ENCODE measurements at places on chromosomes 16 and 17.

GRCh38 chr16:1054660-1055556 is 17.6 kb upstream of the SSTR5 start:
- DNase-seq = no peak

GRCh38 chr16:16021988-16022682 is 72.7 kb downstream of the ABCC1 start:
- no peak for DNase-seq

GRCh38 chr17:27381007-27381501 is 75.2 kb upstream of the KSR1 start:
- DNase-seq = no peak

DNA sequence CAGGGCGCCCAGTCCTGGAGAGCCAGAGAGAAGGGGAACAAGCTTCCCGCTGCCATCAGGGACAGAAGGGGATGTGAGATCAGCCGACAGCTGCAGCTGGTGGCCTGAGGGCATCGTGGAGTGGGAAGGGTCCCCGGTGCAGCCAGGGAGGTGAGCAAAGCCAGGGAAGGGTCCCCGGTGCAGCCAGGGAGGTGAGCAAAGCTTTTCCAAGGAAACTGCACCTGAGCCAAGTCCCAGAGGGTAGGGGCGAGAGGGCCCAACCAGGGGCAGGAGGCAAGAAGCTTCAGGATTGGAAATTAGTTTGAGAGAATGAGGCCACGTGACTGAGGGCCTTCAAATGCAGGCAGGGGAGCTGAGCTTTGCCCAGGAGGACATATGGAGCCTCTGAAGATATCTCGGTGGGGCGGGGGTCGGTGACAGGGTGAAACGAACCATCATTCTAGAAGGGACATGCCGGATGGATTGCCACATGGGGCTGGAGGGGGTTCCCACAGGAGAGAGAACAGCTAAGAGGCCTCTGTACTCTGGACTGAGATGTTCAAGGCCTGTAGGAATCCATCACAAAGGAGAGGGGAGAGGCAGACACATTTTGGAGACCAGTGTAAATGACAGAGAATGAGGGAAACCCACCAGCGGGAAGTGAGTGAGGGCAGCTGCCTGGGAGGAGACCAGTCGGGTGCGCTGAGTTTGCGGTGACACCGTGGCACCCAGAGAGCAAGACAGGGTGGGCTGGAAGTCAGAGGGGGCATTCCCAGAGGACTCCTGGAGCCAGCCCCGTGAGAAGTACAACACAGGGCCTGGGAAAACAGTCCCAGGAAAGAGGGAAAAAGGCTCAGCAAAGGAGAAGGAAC is 31.4 kb upstream of the RPH3AL start:
- no peak for DNase-seq

- DNase-seq = no peak
These were observed 44.9 kb upstream of the RASD1 start for GRCh38 chr17:17540935-17541639.

DNA sequence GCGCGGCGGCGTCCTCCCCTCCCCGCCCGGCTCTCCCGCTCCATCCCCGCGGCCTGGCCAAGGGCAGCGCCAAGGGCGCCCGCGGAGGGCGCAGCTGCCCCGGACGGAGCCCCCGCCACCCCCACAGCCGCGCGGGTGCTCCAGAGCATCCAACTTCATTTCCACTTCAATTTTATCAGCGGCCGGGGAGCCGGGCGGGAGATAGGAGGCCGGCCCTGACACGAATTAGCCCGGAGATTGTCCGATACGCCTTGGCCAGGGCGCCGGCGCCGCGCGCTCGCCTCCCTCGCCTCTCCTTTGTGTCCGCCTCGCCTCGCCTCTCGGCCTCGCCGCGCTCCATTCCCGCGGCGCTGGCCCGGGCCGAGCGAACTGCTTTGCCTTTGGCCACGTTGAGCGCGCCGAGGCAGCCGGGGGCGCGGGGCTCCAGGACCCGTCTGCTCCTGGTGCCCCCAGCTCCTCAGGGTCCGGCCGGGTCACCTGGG is 129.1 kb upstream of the LHX1 start:
- DNase-seq = no peak

- DNase-seq = no peak
These were observed 786.6 kb upstream of the SOX9 start for GRCh38 chr17:71334048-71334751.

DNA sequence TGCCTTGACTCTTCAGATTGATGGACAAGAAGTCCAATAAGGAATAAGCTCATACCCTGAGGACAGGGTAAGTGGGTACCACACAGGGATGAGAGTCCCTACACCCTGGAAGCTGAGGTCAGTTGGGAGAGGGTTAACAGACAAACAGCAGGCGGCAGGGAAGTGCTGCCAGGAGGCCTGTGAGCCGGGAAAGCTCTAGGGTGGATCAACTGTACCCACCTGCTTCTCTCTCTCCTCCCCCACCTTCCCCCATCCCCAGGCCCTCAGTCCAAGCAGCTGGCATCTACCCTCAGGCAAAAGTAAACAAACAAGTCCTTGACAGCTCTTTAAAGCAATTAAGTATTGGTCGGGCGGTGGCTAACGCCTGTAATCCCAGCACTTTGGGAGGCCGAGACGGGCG is 20.7 kb upstream of the MYLK3 start:
- no peak for DNase-seq

DNA sequence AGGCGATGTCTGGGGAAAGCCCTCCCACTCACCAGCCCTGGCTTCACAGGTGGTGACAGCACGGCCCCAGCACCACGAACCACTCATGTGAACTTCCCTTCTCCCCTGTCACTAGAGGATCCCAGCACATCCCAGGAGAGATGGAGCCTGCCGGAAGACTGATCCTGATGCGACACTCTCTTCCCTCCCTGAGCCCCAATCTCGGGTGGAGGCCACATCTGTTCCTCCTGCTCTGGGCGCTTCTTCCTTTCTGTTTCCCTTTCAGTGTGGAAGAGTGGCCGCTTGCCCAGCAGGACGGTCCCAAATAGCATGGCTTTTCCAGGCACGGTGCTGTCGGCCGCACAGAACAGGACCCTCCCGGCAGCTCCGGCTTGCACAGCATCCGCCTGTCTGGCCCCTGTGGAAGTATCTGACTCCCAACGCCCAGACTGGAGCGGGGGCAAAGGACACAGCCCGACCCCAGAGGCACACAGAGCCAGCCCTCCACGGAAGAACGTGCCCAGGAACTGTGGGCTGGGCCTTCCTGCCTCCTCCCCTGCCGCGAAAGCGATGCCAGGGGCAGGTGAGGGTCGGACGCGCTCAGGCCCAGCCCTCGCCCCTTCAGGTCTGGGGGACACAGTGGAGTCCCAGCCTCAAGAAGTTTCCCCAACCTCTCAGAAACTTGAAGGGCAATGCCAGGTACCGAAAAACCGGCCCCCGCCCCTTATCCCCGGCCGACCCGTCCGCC is 37.6 kb downstream of the CBFA2T3 start:
- no peak for DNase-seq

DNA sequence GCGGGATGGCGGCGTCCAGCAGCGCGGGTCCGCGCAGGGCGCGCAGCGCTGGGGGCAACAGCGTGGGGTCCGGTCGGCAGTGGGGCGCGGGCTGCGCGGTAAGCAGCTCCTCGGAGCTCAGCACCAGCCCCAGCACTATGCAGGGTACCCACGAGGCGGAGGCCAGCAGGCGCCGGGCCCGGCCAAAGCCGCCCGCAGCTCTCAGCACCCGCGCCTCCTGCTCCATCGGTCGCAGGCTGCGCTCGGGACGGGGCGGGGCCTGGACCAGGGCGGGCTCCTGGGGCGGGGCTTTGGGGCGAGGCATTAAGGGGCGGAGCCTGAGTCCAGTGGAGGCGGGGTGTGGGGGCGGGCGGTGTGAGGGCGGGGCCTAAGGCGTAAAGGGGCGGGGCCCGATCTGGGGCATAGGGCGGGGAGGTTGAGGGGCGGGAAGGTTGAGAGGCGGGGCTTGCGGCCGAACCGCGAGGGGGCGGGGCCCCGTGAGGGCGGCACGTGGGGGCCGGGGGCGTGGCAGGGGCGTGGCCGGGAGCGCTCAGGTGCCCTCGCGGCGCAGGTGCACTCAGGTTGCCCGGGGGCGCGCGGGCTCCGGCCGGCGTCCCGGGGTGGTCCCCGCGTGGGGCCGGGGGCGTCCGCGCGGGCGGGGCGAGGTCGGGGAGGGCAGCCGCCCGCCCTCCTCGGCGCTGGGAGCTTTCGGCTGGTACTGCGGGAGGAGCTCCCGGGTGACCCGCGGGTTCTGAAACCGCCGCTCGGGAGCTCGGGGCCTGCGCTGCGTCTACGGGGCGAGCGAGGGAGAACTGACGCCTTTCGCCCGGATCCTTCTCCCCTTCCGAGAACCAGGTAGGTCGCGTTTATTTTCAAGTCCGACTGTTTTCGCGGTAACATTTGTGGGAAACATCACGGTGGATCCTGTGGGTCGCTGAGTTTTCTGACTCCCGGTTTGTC is 1.4 kb upstream of the SLC22A31 start:
- no peak for DNase-seq

- DNase-seq = peak; percentile 13
These were observed 47.5 kb downstream of the SLC6A2 start for GRCh38 chr16:55703003-55704001.

DNA sequence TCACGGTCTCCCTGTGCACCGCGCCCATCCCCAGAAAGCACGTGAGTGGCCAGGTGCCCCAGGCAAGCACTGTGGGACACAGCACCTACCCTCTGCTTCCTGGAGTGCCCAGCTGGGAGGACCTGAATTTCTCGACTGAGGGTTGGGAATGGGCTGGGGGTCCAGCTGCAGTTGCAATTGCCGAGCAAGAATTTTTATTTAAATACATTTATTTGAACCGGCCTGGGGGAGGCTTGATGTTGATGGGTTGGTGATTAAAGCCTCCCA is 6.3 kb downstream of the SLC5A2 start:
- DNase-seq = no peak

- no peak for DNase-seq
These were observed 15.2 kb upstream of the KPNA2 start for GRCh38 chr17:68020409-68020756.

DNA sequence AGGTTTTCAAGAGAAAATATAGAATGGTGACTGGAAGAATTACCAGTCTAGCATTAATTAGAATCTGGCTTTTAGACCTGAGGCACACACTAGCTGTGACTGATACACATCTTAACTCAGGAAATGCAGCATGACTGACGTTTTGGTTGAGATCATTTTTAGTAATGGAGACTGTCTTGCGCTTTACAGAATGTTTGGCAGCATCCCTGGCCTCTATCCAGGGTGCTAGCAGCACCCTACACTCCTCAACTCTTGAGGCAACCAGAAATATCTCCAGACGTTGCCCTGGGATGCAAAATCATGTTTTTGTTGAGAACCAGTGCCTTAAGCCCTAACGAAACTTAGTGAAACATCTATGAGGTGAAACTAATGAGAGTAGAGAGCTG is 109.0 kb downstream of the HS3ST3A1 start:
- DNase-seq = no peak

GRCh38 chr17:41338961-41339485 is 11.6 kb downstream of the KRT33A start:
- no peak for DNase-seq

DNA sequence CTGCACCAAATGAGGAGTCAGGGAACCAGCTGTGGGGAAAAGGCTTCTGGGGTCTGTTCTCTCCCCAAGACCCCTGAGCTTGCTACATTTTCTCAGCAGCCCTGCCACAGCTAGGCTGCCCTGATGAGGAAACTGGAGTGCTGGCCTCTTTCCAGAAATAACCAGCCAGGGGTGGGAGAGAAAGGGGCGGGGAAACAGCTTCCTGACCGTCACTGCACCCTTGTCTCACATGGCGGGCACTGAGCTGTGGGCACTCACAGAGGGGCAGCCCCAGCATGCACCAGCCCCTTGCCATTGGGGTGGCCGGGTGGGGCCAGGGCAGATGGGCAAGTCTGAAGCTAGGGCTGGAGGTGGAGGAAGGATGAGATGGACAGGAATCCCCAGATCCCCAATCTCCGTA is 2.9 kb downstream of the SRL start:
- no peak for DNase-seq

DNA sequence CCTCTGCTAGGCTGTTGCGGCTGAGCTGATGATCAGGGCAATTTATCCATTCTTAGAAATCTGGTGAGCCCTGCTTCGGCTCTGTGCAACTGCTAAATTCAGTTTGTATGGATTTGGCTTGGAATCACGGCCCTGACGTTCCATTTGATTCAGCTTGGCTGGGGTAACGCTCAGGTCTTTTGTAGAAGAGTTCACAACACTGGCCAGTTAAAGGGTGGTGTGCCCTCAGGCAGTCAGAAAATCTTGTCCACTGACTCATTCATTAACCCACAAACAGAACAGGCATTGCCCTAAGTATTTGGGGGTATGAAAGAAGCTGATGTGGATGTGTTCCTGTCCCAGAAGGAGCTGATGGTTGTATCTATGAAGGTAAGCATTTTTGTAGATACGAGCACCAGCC is 53.9 kb downstream of the GNAO1 start:
- no peak for DNase-seq

- DNase-seq = no peak
These were observed 612 bp downstream of the CISD3 start for GRCh38 chr17:38730526-38731379.

GRCh38 chr16:86396422-86396821 is 113.9 kb upstream of the FOXF1 start:
- no peak for DNase-seq
